ENCODE measurements at places on chromosomes 2 and 18.

DNA sequence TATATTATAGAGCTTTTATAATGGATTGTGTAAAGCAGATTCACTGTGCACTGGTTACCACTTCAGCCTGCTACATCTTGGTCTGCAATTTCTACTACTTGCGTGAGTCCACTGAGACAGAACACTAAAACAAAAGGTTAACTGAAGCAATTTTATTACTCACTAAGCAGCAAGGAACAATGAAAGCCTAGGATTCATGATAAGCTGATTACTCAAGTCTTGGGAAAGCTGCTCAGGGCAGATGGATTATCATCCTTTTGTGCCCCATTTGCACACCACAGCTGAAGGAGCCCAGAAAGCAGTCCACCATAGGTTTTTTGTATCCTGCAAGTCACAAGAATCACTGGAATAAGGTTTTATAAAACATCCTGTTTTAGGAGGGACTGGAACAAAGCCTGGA, 1215.2 kb upstream of the TMEFF2 start:
- no peak for DNase-seq

GRCh38 chr18:77003316-77003715, 129.3 kb downstream of the MBP start:
- no peak for DNase-seq

- DNase-seq = peak; percentile 3
These were observed 258.5 kb downstream of the RPIA start for GRCh38 chr2:88950010-88950409.

DNA sequence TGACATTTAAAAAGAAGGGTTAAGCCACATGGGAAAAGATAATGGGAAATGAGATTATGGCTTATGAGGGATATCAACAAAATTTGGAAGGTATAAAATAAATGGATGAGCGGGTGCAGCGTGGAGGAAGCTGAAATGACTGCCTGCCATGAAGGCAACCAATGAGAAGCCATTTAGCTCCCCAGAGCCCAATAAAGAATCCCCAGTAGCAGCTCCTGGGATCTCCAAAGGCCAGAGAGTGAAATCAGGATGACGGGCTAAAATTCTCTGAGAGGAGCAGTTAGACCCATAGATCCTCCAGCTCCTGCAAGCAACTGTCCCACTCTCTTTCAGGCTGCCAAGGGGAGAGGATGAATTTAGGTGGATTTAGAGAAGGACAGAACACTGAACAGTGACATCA, 12.9 kb upstream of the MAPRE3 start:
- DNase-seq = no peak

- DNase-seq = no peak
These were observed 8.3 kb downstream of the ALPP start for GRCh38 chr2:232386740-232387450.

- DNase-seq = no peak
These were observed 98.7 kb downstream of the FHOD3 start for GRCh38 chr18:36396190-36396589.

GRCh38 chr18:8769509-8770095, 64.2 kb downstream of the MTCL1 start:
- no peak for DNase-seq

DNA sequence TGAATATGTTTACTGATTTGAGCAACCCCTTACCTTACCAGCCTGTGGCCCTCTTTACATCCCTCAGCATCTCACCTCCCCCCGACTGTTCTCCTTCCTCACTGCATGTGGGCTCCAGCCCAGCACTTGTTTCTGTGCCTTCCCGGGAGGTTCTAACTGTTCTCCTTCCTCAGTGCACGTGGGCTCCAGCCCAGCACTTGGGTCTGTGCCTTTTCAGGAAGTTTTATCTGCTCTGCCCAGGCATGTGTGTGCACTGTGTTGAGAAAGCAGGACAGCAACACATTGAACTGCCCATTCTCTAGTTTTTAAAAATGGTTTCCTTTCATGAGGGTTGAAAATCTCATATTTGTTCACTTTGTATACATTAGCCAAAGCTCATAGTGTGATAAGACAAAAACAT, 158.4 kb downstream of the ATP9B start:
- no peak for DNase-seq

- DNase-seq = no peak
These were observed 43.9 kb upstream of the RAPH1 start for GRCh38 chr2:203578759-203579643.

DNA sequence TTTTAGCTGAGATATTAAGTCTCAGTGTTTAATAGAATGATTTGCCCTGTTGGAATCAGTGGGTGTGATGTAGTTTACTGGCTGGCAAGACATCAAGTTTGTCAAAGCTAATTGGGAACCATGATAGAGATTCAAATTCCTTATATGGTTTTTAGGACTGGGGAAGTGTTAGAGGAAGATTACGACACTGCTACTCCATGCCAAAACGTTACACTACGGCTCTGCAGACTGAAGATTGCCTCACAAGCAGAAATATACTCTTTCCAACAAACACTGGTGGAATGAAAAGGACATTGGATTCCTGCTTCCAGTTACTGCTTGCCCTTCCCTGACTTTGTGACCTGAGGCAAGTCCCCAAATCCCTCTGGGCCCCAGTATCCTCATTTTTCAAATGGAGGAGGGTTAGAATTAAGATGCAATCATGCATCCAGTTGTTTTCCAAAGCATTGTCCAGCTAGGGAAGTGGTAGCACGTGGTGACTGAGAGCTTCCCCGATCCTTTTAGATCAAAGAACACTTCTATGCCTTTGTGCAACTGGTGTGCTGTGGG, 147.6 kb downstream of the CDC42EP3 start:
- DNase-seq = no peak

DNA sequence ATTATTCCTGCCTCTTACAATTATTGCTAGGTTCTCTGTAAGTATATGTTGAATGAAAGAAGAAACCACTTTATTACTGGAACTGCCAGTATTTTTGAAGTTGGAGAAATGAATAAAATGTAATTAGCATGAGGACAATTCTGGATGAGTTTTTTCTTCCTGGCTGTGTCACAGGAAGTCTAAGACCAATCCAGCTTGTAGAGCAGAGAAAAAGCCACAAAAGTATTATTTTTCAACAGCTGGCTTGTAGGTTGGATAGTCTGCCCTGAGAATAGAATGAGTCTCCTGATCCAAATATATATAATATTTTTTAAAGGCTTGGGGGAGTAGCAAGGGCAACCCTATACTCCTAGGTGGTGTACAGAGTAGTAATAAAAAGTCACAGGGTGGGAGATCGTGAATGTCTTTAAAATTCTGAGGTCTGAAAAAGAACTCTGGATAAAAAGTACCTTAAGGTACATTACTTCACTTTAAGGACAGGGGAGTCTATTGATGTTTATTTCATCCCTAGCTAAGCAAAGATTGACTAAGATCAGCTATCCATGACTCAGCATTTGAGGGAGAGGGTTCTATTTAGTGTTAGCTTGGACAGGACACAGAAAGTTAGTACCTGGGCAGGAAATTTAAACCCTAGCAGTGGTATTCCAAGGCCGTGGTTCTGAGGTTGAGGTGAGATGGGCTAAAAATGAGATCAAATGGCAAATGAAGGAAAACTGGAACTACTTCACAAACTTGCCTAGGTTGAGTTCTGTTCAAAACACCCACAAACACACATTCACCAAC, 31.7 kb downstream of the SLC40A1 start:
- DNase-seq = no peak

GRCh38 chr2:86622519-86623042, 1.1 kb downstream of the RNF103 start:
- peak; percentile 33 for DNase-seq

- DNase-seq = no peak
These were observed 20.9 kb upstream of the KDSR start for GRCh38 chr18:63387861-63388260.

DNA sequence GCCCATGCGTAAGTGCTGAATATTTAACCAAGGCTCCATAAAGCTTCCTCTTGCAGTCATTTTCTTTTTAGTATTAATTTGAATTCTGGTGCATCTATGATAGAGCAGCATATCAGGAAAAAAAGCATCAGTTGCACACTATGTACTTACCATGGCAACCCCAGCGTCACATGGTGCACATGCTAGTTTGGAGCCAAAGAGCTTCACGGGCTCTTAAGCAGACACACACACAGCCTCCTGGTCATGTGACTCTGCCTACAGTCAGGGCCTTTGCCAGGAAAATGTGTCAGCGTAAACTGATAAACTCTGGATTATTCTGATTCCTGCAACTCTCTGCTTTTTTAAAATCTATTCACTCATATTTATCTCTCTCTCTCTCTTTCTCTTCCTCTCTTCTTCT, 30.2 kb downstream of the NYAP2 start:
- DNase-seq = no peak

- no peak for DNase-seq
These were observed 2.0 kb downstream of the OTOS start for GRCh38 chr2:240138254-240138984.

GRCh38 chr18:3683483-3683882, 233.5 kb downstream of the TGIF1 start:
- no peak for DNase-seq

Measured in CD4-positive, alpha-beta T cell treated with Interleukin-10 for 1 hour (primary cell).